ENCODE measurements at places on chromosomes 5 and 9.

DNA sequence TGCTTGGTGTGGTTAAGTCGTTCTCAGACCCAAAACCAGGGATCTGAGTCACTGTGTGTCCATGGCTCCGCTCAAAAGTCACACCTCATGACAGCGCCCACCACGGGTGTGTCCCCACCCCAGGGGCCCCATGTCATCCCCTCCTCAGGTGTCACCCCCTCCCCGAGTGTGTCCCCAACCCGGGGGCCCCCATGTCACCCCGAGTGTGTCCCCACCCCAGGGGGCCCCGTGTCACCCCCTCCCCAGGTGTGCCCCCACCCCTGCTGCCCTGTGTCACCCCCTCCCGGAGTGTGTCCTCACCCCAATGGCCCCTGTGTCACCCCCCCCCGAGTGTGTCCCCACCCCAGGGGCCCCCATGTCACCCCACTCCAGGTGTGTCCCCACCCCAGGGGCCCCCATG is 5.1 kb downstream of the LRRC14B start:
- no peak for DNase-seq

DNA sequence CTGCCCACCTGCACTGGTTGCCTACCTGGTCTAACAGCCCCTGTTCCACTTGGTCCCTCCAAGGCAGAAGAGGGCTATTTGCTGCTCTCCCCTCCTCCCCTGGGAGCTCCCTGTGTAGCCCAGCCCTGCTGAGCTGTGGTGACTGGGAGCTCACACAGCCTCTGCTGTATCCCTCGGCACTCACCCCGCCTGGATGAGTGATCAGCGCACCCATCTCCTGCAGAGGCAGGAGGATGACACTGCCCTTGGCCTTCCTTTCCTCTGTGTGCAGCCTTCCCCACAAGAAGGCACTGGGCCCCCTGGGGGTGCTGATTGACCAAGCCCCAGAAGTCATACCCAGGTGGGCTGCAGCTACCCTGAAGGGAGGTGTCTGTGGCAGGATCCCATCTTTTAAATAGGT is 134.2 kb downstream of the ADAMTS2 start:
- DNase-seq, result no peak

DNA sequence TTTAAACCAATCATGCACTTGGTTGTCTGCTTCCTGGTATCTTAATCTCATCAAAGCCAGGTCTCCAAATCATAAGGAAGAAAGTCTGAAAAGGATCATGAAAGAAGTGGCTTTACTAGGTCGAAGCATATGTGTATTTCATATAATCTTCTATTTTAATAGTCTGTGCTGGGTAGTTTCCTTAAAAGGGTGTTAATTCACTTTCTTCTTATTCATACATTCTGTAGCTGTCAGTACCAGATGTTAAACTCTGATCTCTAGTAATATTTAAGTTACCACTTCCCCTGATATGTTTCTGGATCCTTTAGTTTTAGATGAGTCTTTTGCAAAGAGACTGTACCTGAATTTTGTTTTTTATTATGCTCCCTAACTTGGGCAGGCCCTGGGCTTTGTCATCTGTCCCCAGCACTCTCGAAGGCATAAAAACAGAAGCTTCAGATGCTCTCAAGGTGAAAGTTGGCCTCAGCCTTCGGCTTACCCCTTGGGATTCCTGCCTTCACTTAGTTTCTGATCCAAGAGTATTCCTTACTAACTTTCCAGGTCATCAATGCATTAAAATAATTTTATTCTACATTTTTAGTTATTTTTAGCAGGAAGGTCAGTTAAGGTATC is 15.0 kb upstream of the LNPEP start:
- DNase-seq, result no peak

DNA sequence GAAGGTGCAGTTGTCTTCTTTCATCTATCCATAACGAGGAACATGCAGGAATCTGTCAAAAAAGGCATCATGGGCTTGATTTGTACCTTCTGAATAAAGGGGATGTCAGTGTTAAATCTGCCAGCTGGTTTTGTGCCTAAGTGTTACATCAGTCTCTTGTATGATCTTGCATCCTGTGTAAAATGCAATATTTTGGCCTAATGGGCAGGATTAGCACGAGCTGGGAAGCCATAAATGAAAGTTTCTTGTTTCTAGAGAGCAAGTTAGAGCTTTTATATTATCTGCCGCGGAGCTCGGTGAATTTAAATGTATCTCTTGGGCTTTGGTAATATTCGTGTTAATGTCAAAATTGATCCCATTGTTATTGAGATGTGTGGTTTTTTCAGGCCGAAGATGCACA is 526.1 kb upstream of the WWC1 start:
- no peak for DNase-seq

DNA sequence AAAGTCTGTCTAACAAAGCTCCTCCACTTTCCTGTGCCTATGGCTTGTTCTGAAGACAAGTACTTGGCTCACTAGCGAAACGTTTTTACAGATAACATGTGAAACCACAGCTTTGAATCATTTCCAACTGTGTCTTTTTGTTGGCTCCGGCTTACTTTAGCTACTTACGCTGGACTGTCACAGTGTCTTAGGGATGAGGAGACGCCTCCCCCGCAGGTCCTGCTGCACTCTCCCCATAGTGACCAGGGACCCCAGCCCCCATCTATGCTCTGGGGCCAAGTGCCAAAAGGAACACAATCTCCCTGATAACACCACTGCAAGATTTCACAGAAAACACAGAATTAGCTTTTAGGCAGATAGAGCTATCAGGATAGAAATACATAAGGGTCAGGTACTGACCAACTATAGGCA is 219.1 kb downstream of the ADAMTS6 start:
- peak; percentile 86 for DNase-seq

DNA sequence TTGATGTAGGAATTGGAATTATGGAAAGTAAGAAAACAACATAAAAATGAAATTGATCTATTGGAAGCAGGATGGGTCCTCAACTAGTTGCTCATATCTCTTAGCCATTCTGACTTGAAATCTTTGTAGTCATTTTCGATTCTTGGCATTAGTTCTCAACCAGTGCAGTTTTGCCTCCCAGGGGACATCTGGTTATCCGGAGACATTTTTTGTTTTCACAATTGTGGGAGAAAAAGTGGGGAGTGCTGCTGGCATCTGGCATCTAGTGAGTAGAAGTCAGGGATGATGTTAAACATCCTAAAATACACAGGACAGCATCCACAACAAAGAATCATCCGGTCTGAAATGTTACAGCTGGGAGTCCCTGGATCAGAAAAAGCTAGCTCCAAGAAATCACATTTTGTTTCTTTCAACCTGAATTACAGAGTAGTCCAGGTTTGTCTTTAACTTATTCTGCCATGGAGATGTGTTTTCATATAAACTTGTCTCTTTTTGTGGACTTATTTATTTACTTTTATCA is 74.9 kb downstream of the FBXL7 start:
- no peak for DNase-seq

DNA sequence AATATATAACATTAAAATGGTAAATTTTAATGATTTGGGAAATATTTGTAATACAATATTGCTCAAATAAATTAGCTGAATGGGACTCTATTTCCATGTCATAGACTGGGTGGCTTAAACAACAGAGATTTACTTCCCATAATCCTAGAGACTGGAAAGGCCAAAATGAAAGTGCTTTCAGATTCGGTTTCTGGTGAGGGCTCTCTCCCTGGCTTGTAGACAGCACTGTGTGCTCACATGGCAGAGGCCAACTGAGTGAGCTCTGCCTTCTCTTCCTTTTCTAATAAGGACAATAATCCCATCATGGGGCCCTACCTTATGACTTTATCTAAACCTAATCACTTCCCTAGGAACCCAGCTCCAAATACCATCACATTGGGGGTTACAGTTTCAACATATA is 196.2 kb downstream of the MARCHF11 start:
- DNase-seq, result no peak

DNA sequence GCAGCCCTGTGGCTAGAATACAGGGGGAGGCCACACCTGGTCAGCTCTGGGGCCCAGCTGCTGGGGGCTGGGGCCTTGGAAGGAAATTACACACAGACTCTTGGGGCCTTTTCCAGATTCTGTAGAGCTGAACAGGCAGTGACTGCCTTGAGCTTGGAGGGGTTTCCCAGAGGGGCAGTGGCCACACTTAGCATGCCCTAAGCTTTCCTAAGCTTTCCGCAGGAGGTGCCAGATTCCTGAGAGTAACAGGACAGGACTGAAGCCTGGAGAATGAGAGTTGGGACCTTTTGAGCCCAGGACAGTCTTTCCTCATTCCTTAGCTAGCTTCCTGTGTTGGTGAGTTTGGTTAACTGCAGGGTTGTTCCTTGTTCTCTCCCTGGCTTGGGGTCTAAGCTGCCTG is 1.4 kb downstream of the TBC1D13 start:
- no peak for DNase-seq

GRCh38 chr9:126155756-126156664 is 170.6 kb upstream of the MVB12B start:
- no peak for DNase-seq

- peak; percentile 76 for DNase-seq
These were observed 133.3 kb upstream of the RAI14 start for GRCh38 chr5:34522599-34523386.

- DNase-seq, result no peak
These were observed 1.2 kb downstream of the ERCC8 start for GRCh38 chr5:60943624-60944023.

DNA sequence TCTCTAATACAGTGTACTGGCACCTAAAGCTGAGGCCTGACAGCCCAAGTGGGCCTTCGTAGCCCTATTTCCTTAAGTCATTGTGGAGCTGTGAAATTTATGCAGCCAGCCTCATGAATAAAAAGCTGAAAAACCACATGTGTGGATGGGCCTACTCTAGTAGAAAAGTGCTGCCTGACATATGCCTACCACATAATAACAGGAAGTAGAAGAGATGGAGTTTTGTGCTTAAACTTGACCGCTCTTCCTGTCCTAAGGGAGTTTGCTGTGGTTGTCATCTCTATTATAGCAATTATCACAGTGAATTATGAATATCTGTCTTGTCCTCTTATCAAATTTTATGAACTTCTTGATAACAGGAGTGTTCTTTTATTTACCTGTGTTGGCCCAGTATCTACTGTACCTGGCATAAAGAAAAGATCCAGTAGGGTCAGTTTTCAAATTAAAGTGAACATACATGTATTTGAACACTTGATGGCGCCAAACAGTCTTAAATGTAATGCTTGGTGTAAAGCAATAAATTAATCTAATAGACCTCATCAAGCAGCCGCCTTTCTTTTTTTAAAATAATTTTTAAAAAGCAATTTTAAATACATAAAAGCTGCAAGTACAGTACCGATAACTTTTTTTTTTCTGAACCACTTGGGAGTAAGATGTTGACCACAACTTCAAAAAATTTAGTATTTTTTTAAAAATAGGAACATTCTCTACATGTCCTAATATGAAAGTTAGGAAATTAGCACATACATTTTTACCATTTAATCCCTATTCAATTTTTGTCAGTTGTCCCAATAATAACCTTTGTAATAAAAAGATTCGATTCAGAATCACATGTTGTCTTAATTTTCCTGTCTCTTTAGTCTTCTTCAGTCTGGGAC is 51.0 kb downstream of the FKTN start:
- peak; percentile 54 for DNase-seq

DNA sequence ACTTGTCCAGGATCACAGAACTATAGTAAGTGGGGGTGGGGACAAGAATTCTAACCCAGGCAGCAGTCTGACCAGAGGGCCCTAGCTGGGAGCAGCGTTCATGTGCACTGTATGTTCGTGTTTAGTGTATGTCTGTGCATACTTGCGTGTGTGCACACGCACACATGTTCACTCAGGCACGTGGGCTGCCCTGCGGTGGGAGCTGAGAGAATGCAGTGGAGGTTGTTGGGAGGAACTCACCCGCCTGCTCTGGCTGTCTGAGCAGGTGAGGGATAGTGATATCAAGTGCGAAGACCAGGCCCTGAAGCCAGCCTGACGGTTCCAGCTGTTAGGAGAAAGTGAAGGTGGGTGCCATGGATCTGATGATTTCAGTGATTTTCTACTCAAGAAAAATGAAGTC is 942 bp downstream of the DCANP1 start:
- DNase-seq, result no peak

GRCh38 chr9:79264041-79264440 is 307.7 kb upstream of the TLE4 start:
- DNase-seq, result peak; percentile 33

GRCh38 chr9:125913551-125913950 is 166.4 kb downstream of the PBX3 start:
- DNase-seq, result no peak

GRCh38 chr5:56191656-56192055 is 41.5 kb downstream of the ANKRD55 start:
- DNase-seq, result no peak

GRCh38 chr5:178407646-178408045 is 175.0 kb upstream of the PHYKPL start:
- DNase-seq, result no peak
